ENCODE measurements at places on chromosomes 13 and 19.

DNA sequence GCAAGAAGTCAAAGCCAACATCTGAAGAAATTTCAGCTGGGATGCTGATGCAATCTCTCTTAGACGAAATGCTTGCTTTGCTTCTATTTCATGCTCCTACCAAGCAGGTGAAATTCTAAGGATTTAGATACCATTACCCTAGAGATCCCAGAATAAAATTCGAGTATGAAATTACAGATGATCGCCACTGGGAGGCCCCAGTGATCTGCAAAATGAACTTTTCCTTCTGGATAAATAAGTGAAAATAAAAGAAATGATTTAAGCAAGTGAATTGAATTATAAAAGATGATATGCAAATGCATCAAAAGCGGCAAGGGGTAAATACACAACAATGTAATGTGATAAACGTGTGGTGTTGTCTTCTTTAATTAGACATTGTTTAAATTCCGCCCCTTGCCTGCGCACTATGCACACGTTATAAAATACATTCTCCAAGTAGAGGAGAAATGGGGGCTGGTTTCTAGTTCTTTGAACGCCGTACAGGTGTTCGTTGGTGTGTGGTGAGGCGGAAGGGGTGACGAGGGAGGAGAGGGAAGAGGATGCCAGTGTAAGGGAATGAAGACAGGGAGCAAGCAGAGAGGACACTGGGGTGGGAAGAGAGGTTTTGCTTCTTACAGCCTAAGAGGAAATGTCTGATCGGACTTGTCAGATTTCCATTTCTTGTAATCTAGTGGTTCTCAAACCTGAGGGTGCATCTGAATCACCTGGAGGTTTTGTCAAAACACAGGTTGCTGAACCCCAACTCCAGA, 58.0 kb downstream of the ERCC5 start:
- no peak for DNase-seq

- no peak for DNase-seq
Observed at GRCh38 chr19:1904860-1905109, 414 bp upstream of the ADAT3 start.

- DNase-seq = no peak
Observed at GRCh38 chr13:23231241-23231640, 50.5 kb downstream of the SGCG start.

- DNase-seq = no peak
Observed at GRCh38 chr19:30744741-30745475, 372.7 kb downstream of the ZNF536 start.

GRCh38 chr19:2282862-2283237, 875 bp upstream of the PEAK3 start:
- no peak for DNase-seq

DNA sequence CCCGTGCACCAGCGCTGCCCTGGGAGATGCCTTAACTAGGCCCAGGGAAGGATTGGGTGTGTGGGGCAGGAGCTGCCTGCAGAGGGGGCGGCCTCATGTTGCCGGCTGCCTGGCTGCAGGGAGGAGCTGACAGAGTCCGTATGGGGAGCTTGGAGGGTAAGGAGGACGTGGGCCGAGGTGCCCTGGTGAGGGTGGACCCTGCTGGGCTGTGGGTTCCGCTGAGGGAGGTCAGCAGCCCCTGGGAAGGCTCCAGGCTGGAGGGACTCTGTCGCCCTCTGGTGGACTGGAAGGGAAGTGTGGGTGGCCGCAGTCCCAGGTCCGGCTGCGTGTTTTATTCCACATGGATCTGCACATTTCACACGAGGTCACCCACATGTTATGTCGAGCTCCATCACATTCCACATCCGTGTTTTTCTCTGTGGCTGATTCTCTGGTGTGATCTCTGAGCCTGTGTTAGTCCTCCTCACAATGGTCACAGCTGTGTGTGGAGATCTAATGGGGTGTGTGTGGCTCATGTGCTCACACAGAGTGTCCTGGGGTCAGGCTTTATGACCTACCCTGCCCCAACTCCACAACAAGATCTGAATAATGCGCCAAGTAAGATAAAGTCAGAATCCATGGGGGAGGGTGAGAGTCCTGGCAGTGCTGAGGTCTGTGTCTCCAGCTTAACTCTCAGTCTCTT, 1.8 kb upstream of the CEACAM8 start:
- no peak for DNase-seq

- DNase-seq = no peak
Observed at GRCh38 chr19:51323481-51324166, 12.2 kb downstream of the IGLON5 start.

- peak; percentile 59 for DNase-seq
Observed at GRCh38 chr19:6233056-6233826, 46.5 kb downstream of the MLLT1 start.

- no peak for DNase-seq
Observed at GRCh38 chr13:114067381-114067885, 65.0 kb downstream of the RASA3 start.

DNA sequence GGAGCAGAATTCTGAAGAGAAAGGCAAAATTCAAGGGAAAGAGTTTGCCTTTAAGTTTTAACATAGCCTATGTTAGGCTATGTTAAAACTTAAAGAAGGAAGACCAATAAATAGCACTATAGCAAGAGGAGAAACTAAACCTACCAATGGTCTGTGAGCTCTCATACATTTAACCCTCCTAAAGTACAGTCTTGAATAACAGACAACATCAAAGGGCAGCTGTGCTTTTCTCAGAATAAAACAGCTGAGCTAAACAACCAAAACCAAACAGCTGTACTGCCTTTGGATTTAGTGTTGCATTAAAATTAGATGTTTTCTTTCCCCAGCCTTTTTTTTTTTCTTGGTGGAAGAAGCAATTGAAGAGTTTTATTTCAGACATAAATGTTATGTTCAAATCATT, 34.0 kb downstream of the KLF5 start:
- no peak for DNase-seq

GRCh38 chr13:108408672-108409071, 139.2 kb downstream of the TNFSF13B start:
- no peak for DNase-seq

DNA sequence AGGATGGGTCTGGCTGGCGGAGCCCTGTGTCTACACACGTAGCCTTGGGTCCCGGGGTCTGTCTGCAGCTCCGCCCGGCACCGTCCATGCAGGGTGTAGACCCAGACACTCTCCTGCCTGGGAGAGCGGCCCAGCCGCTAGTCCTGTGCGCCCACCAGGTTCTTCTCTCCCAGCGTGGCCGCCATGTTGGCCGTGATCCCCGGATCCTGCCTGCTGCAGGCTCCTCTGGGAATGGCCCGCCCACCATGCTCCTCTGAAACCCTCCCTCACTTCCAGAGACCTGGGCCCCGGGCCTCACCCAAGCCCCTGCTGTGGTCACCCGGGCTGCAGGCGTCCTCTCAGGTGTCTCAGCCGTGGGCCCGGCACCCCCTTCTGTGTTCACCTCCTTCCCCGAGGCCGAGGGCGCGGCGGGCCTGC, 57.7 kb upstream of the MCF2L start:
- no peak for DNase-seq

GRCh38 chr13:30792285-30793000, 57.1 kb downstream of the ALOX5AP start:
- DNase-seq = peak; percentile 55

DNA sequence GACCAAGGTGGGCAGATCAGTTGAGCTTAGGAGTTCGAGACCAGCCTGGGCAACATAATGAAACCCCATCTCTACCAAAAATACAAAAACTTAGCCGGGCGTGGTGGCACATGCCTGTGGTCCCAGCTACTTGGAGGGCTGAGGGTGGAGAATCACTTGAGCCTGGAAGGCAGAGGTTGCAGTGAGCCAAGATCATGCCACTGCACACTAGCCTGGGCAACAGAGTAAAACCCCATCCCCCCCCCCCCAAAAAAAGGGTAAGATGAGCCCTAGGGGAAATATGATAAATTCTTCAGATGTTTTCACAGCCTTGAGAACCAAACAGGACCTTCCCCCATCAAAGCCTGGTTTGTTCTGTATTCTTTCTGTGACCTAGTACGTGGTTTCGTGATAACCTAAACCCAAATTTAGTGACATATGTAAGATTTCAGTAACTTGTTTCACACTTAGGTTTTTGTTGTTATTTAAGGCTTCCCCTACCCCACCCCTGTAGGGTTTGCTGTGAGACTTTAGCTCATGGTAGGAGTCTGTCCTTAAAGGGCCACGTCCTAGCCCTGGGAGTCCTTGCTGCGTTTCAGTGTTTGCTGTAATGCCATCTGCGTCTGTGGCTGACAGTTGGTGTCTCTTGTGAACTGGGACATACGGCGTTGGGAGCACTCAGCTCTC, 49.6 kb downstream of the MYO9B start:
- no peak for DNase-seq

DNA sequence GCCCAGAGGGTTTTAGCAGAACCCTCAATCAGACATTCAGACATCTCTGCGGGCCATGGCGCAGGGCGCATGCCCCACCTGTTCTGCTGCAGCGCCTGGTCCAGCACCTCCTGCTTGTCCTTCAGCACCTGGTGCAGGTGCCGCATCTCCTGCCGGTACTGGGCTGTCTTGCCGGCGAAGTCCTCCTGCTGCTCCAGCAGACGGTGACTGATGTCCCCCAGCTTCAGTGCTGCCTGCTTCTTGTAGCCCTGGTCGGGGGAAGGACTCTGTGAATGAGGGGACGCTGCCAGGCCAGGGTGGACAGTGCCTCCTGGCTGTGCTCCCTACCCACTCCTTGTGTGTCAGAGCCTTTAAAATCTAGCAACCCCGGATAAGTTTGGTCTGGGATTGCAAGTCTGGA, 12.2 kb upstream of the SLC7A9 start:
- no peak for DNase-seq

DNA sequence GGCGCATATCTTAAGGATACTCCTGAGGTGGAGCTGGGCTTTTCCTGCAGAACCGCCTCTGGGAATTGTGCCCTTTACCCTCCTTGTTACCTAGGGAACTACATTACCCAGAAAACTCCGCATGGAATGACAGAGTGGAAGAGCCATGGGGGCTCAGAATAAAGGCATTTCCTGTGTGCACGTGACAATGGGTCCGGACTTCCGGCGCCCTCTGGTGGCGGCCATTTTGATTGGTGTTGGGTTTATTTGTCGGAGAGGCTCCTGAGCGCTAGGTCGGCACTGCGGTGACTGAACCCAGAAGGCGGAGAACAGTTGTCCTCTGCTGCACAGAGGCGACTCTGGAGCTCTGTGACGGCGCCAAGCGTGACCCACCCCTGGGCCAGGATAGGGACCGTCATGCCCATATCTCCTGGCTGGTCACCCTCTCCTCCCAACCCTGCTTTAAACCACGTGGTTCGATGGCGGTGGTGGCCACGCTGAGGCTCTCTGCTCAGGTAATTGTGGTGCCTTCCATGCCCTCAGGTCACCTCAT, at the start of gene ZNF587B:
Gene ZNF587B (plus strand): TSS at position 229 of the 532 bp plus-strand sequence. CDS start 230 bp downstream, at position 459.
- DNase-seq = peak; percentile 72

- no peak for DNase-seq
Observed at GRCh38 chr19:40410030-40410389, 3.2 kb downstream of the PRX start.

- no peak for DNase-seq
Observed at GRCh38 chr19:44611812-44612295, 1.5 kb upstream of the IGSF23 start.

- DNase-seq = no peak
Observed at GRCh38 chr13:51235186-51235585, 13.0 kb downstream of the FAM124A start.

DNA sequence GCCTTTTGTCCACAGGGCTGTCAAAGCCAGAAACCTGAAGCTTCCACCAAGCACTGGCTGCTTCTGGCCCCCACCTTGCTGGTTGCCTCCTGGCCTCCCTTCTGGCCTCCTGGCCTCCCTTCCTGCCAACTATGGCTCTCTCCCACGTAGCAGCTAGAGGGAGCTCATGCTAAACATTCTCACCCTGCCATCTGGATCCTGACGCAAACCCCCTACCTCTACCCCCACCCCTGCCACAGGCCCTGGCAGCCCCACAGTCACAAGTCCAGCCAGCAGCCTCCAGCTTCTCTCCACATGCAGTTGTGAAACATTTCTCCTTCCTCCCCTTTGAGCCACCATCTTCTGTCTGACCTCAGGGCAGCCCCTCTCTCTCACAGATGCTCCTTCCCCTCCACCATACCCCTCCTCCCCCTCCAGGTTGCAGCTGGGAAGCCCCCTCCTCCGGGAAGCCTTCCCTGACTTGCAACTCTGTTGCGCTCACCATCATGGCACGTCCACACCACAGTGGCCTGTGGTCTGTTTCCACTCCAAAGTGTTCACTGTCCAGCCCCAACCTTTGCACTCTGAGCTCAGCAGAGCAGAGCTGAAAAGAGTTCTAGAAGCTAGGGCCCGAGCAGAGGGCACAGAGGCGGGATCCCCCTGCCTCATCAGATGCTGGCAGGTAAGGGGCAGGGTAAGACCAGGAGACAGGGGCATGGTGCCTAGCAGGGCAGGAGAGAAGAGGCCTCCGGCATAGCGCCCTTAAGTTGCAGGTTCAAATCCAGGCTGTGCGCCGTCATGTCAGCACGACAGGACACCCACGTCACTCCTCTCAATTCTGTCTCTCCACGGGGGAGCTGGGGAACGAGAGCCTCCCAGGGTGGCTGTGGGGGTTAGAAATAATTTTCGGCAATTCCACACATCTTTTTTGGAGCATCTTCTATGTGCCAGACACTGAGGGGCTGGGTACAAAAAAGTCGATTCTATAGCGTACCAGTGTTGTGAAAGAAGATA, 7.3 kb downstream of the ADGRL1 start:
- no peak for DNase-seq

DNA sequence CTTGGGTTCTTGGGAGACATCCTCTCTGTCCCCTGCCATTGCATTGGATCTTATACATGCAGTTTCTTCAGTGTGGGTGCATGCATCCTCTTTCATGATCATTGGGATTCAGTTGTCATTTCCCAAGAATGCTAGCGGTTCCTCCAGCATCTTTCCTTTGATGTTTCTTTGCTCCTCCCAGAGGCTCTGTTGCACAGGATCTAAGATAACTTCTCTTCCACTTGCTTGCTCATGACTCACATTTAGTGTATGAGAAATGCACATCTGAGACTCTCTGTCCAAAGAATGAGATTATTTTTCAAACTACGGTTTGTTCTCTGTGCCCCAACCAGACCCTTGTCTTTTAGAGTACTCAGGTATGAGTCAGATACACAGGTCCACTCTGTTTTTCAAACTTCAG, 197.1 kb downstream of the NDFIP2 start:
- no peak for DNase-seq

GRCh38 chr13:35914662-35915061, 216.5 kb downstream of the DCLK1 start:
- DNase-seq = no peak

DNA sequence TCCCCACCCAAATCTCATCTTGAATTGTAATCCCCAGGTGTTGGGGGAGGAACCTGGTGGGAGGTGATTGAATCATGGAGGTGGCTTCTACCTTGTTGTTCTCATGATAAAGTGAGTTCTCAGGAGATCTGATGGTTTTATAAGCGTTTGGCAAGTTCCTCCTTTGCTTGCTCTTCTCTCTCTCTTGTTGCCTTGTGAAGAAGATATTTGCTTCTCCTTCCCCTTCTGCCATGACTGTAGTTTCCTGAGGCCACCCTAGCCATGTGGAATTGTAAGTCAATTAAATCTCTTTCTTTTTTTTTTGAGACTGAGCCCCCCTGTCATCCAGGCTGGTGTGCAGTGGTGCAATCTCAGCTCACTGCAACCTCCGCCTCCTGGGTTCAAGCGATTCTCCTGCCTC, 34.4 kb downstream of the VSTM1 start:
- DNase-seq = no peak

GRCh38 chr13:57629821-57630235, 1.7 kb upstream of the PCDH17 start:
- DNase-seq = peak; percentile 42
